Left cardiac atrium (tissue), 4 donors: ENCODE measurements at places on chromosomes 3 and 15.

GRCh38 chr15:93235926-93236780, 147.1 kb upstream of the RGMA start:
- peak; percentile 35 for DNase-seq

GRCh38 chr3:85313380-85313779, 354.6 kb downstream of the CADM2 start:
- DNase-seq, result no peak

DNA sequence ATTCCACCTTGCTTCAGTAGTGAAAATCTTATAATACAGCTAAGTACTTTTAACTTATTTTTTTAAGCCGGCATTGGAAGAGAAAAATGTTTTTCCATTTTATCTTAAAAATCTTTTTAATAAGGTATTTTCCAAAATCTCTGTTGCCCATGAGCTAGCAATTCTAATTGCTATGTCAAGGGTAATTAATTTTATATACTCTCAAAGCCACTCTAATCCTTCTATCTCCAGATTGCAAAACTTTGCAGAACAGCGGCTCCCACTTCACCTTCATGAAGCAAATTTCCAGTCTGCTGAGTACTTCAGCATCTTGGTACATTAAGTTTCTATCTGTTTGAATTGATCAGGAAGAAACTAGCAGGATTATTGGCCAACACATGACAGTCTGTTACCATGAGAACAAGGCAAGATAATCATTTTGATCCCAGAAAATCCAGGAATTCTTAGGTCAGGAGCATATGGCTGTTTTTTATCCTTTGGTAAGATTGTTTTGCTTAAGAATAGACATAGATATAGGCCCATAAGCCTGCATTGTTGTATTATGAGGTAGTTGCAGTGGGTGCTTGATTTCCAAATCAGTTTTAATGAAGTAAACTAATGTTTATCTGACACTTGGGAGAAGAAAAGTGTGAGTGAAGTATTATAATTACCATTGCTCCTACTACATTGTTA, 6.0 kb downstream of the TIPARP start:
- DNase-seq, result no peak

DNA sequence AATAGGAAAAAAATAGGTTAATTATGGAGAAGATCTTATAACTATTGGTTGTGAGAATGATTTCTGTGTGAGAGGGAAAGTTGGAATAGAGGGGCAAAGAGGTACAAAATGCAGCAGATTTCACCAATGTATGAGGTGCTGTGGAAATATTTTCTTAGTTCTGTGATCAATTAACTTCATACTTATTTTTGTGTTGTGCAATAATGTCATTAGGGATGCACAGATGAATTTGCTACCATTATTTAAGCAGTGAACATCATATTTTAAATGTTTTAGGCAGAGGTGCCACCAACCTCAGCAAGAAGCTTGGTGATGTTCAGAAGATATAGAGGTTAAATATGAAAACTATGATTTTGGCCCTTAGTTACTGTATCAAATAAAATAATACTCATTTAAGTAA, 21.6 kb downstream of the MBNL1 start:
- DNase-seq, result no peak

- no peak for DNase-seq
Observed at GRCh38 chr3:118781232-118781631, 253.4 kb downstream of the IGSF11 start.
